HT-29 (cell line): ENCODE measurements at places on chromosomes 12 and 14.

DNA sequence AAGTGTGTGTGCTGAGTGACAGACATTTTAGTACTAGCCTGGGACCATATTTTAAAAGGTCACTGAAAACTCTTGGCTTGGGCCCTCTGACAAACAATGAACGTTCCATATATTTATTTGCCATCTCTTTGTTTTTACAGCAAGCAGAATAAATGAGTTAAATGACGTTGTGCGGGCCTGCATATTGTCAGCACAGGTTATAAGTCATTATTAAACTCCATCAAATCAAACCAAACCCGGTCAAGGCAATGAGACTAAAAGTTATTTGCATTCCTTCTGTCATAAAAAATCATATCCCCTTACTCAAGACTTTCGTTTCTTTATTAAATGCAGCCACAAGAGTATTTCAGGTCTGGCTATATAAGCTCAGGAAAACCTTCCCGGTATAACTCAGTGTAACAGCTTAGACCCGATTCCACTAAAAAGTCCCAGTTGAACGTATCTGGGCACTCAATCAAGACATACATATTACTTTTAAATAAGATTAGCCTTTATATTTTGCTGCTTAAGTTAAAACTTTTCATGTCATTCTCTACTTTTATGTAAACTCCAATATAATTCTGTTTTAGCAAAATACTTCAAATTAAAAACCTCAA, 84.9 kb downstream of the DICER1 start:
- DNase-seq: no peak

DNA sequence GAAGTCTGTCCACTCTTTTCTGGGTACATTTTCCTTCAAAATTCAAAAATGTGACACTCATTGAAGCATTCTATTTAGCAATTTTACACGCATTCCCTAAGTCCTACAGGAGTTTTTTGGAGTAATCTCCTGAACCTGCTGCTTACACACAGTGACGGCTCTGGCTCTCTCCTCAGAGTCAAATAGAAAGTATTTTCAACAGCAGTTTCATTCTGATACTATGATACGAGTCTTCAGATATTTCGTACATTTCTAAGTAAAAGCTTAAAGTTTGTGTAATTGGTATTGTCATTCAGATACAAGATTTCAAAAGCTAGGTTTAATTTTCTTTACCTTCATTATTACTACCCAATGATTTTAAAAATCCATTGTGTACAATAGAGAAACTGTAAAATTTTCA, 36.4 kb downstream of the PIWIL1 start:
- DNase-seq: no peak

DNA sequence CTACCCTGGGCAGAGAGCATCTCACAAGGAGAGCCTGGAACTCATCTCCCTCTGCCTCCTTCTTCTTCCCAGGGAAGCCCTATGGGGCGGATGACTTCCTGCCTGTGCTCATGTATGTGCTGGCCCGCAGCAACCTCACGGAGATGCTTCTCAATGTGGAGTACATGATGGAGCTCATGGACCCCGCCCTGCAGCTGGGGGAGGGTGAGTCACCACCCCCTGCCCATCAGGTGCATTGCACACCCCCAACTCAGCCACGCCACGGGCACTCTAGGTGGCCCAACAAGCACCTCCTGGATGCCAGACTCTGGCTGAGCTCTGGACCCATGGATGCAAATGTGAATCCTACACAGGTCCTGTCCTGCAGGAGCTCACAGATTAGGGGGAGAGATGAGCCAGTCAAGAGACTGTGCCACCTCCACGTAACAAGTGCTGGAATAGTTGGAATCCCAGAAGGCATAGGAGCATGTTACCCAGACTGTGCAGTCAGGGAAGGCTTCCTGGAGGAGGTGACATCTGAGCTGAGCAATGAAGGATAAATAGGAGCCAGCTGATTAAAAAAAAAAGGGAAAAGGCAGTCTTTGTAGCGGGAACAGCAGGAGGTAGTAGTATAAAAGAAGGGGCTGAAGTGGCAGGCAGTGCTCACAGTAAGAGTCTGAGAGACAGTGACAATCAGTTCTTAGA, 71.9 kb downstream of the LGMN start:
- no peak for DNase-seq

DNA sequence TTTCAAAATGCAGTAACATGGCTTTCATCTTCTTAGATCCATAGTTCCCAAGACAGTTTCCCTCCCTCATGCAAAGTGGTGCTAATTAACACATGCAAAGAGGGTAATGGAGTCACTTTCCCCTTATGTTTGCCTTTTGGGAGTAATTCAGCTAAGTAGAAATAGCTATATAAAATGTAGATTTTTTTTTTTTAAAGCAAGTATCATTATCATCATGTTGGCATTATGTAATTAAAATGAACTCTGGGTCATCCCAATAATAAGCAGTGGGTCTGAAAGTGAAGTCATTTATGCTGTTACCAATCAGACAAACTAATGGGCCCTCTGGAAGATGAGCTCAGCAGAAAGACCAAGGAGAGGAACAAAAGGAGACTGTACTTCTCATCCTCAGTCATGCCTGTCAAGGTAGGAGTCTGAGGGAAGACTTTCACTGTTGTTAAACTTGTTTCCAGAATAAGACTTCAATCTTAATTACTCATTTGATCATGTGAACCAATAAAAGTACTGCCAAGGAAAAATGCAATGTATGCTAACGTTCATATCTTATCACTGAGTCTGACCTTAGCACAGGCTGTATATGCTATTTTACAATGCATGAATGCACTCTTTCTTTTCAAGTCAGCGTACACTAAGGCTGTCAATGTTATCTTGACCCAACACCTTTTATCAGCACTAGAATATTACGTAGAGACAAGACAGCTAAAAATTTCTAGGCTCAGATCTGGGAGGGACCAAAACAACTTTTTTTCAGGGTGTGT, 26.8 kb downstream of the AREL1 start:
- no peak for DNase-seq

DNA sequence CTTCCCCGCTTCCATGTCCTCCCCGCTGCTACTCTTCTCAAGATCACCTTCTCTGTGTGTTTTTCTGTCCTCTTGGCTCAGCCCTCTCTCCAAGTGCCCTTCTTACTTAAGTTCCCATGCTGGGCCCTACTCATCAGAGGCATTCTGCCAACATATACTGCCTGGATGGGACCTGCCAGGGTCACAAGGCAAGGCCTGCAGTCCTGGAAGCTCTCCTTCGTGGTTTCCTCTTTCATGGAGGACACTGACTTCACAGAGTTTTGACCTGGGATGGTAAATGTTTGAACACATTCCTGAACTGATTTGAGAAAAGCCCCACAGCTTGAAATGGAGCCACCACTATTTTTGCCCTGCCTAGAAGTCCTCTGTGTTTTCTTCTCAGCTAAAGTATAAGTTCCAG, 140.9 kb downstream of the TMEM30B start:
- no peak for DNase-seq

- no peak for DNase-seq
These were observed 586.3 kb downstream of the BCL11B start for GRCh38 chr14:98685725-98686124.

GRCh38 chr12:88241862-88242570, 99.9 kb downstream of the TMTC3 start:
- no peak for DNase-seq

GRCh38 chr14:30193101-30193500, 265.5 kb upstream of the PRKD1 start:
- no peak for DNase-seq
